Activated CD4-positive, alpha-beta T cell treated with anti-CD3 and anti-CD28 coated beads for 36 hours (primary cell): ENCODE measurements at places on chromosomes 2 and 18. TPM values are rescaled to one million over a fixed set of nuclear protein-coding genes. Genes with fewer than 3 reads are reported as not detected.

PIK3C3 gene
- total RNA-seq, result 51.7 TPM

KIF5C gene
- 13.5 TPM for total RNA-seq

PROM2 gene
- total RNA-seq, result 0.23 TPM

LRRFIP1 gene
- 234 TPM for total RNA-seq

MC2R gene
- not detected for total RNA-seq
